Skin of body (tissue), 3 donors: ENCODE measurements at places on chromosomes 11 and 22.
A peak's percentile ranks its signal among the peaks of the same experiment; 100 is the strongest.

DNA sequence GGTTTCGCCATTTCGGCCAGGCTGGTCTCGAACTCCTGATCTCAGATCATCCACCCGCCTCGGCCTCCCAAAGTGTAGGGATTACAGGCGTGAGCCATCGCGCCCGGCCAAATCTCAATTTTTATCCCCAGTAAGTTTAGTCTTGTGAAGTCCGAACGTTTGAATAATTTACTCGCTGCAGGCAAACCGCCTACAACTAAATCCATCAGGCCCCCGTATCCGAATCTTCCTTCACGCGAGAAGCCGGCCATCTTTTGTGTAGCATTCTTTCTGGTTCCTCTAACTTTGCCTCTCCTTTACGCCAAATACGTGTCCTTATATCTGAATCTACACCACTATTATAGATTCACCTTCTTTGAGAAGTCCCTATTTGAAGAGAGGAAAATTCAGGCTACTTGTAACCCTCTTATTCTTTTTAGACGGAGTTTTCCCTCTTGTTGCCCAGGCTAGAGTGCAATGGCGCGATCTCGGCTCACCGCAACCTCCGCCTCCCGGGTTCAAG, 581 bp upstream of the EIF3L start:
- DNase-seq: no peak

GRCh38 chr11:96328395-96329010, 14.5 kb downstream of the MAML2 start:
- no peak for DNase-seq

GRCh38 chr11:118592616-118593367, 14.6 kb upstream of the PHLDB1 start:
- DNase-seq: no peak

DNA sequence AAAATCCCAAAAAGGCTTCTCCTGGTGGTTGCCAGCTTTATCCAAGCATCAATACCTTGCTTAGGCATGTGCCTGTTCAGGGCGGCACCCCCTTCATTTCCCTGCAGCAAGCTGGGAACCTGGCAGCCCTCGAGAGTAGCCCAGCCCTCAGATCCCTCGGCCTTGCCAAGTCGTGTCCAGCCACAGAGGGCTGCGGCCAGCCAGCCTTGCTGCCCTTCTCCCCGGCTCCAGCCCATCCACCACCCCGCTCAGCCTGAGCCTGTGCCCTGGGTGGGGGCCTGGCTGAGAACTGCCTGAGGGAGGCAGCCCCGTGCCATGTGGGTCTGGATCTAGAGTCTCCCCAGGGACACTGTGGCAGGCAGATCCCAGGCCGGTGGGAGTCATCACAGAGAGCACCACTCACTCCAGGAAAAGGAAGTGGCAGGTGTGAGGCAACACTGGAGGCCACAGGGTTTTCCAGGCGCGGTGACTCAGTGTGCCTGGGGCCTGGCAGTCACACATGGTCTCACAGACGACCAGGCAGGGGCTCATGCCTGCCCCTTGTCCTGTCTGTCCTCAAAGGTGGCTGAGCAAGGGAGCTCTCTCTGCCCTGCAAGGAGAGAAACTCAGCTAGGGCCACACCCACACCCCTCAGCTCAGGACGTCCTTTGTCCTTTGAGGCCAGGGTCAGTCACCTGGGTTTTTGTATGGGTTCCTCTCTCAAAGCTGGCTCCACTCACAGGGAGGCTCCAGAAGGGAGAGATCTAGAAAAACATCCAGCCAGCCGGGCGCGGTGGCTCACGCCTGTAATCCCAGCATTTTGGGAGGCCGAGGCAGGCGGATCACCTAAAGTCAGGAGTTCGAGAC, 12.2 kb upstream of the CDC42BPG start:
- no peak for DNase-seq

GRCh38 chr11:100689141-100689540, 2.1 kb downstream of the ARHGAP42 start:
- DNase-seq: no peak

DNA sequence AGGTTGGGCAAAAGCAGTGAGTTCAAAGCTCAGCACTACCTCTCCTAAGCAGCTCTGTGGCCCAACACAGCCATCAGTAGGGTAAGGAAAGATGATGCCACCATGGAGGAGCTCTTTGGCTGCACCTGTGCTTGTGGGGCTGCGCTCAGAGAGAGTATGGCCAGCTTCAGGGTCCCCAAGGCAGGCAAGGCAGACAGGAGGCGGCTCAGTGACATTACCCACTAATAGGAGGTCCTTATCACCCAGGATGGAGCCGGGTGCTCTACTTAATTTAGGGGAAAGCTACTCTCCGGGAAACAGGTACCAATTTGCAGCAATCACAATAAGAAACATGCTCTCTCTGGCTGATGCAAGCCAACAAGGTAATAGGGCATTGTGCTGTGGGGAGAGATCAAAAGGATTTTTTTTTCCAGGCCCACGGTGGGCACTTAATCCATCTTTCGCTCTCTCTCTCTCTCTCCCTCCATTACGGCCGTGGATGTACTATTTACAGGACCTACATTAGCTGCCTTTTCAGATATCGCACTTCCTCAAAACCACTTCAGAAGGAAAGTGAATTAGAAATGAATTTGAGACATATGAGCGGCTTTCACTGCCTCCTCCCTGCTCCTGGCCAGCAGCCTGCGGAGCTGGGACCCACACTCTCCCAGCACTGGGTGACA, 446.3 kb downstream of the SOX6 start:
- no peak for DNase-seq

- DNase-seq: no peak
Observed at GRCh38 chr11:56855217-56855616, 106.7 kb upstream of the OR9G4 start.

- DNase-seq: no peak
Observed at GRCh38 chr11:76655501-76656049, 15.0 kb downstream of the LRRC32 start.

- DNase-seq: no peak
Observed at GRCh38 chr11:64131683-64132190, 34.2 kb downstream of the MACROD1 start.

DNA sequence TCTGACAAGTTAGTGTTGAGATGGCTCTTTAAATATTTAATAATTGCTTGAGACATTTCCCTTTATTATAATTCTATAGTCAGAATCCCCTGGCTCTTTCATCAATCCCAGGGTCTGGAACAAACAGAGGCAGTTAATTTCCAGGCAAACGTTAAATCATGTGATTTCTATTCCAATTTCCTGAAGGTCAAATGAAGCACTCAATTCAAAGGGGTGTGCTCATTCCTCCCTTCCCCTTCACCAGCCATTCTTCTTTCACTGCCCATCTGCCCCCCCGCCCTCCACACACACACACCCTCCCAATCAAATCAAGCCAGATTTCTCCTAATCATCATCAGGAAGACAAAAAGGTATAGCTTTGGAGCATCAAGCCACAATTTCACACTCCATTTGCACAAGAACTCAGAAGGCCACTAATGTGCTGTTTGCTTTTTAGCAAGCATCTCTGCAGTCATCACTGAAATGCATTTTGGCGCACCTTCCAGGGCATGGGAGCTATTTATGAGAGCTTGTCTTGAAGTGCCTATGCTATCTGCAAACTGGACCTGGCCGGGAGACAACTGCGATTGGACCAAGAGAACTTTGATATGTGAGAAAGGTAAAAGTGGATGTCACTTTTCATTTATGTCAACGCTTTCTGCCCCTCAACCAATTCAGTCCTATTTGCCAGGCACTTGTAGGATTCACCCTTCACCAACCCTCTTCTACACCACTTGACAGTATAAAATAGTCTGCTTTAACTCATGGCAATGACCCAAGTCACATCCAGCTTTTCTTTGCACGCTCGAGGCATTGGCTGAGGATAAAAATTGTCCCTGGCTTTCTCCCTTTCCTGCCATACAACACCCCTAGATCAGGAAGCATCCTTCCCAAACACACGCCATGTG, 315.1 kb upstream of the API5 start:
- DNase-seq: no peak

DNA sequence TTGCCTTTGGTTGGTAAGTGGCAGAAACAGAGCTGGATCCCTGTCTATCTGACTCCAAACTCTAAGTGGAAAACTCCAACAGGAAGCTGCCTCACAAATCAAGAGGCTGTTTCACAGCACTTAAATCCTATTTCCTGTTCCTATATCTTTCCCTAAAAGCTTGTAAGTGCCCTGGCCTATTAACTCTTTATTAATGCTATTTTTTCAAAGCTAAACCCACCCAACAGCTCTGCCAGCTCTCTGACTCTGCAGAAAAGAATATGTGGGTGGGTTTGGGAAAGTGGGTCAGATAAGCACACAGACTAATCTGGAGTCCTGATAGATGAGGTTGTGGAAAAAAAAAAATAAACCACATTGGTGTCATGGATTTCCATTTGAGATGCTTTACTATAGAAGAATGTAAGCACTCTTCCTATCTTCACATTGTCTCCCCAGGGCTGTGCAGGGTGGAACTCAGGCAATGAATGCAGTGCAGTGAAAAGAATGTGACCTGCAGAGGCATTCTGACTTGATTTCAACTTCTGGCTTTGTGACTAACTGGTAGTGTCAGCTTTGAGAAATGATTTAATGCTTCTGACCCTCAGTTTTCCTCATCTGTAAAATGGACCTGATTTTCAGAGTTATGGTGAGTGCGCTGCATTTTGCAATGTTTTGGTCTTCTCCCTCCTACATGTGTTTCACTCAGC, 125.6 kb downstream of the AASDHPPT start:
- DNase-seq: no peak

- DNase-seq: no peak
Observed at GRCh38 chr11:126929179-126930061, 71.2 kb downstream of the KIRREL3 start.

- peak; percentile 19 for DNase-seq
Observed at GRCh38 chr11:12303421-12304149, 73.8 kb upstream of the PARVA start.

DNA sequence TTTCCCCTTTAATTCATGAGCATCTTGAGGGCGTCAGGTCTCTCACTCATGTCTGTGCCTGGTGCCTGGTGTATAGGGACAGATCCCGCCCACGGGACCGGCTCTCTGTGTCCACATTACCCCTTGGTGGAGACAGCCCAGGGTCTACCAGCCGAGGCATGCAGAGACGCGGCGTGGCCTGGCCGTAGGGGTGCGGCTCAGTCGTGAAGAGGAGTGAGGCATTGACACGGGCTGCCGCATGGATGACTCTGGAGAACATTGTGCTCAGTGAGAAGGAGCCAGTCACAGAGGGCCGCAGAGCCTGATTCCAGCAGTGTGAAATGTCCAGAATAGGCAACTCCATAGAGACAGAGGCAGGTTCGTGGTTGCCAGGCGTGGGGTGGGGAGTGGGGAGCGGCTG, 209.8 kb downstream of the TBC1D22A start:
- no peak for DNase-seq

GRCh38 chr11:115197433-115197832, 306.8 kb downstream of the CADM1 start:
- no peak for DNase-seq

DNA sequence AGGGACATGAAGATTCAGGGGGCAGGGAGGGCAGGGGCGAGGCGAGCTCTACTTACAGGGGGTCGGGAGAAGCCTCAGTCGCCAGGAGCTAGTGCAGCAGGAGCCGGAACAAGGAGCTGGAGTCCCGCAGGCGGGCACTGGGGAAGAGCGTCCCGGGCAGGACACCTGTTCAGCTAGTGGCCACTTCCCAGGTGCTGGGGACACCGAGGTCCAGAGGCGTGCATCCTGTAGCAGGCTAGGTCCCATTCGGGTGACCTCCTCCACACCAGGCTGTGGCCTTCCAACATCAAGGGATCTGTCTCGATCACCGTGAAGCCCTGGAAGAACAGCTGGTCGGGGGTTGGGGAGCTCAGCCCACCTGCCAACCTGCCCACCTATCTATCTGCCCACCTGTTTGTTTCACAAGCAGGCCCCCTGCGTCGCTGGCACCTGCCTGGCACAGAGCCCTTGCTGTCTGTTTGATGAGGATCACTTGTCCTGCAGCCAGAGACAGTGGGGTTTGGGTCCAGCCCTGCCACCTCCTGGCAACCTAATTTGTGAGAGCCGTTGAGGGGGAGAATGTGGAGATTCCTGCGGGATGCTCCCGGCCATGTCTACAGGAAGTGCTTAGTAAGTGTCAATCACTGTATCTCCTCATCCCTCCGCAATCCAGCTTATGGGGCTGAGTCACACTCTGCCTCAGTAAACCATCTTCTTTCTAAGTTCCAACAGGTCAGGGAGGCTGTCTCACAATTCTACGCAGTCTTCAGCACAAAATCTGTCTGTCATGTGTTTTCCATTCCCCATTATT, 940.9 kb downstream of the BRD1 start:
- DNase-seq: no peak

- DNase-seq: no peak
Observed at GRCh38 chr11:64864135-64864472, 14.3 kb downstream of the EHD1 start.

GRCh38 chr22:21958360-21959273, 6.0 kb upstream of the PPM1F start:
- DNase-seq: no peak

GRCh38 chr11:30023074-30023473, 6.2 kb upstream of the KCNA4 start:
- DNase-seq: no peak

DNA sequence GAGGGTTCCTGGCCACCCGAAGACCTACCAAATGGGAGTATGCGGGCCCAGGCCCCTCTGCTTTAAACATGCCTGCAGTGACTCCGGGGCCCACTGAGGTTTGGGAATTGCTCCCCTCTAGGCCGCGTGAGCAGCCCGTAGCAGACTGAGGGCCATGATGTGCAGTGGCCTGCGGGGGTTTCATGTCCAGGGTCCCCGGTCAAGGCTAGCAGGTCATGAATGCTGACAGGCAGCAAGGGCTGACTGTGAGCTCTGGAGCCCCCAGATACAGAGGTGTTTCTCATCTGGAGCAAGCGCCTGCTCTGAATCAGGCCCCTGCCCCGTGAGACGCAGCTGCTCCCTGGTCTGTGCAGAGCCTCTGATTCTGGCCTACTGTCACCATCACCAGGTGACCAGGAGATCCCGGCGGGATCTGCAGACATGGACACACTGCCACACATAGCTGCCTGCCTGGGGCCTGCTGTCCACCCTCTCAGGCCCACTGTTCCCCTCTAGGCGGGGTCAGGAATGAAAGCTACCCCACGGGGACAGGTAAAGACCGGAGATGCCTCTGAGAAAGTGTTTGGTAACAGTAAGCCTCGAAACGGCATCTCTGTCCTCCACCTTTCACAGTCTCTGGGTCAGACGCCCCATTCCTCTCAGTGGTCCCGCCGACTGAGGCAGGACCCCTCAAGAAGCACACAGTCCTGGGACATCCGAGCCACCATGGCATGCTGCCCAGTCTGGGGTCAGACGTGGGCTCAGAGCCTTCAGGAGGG, 73.3 kb downstream of the PARVB start:
- no peak for DNase-seq
